Activated T-helper 17 cell treated with anti-CD3 and anti-CD28 coated beads, Interleukin-2, amount 50 U/mL, for 72 hours (primary cell): ENCODE measurements at places on chromosomes 3 and 15.

GRCh38 chr15:90845201-90845949 lies 23.0 kb upstream of the FURIN start:
- peak; percentile 98 for ATAC-seq

DNA sequence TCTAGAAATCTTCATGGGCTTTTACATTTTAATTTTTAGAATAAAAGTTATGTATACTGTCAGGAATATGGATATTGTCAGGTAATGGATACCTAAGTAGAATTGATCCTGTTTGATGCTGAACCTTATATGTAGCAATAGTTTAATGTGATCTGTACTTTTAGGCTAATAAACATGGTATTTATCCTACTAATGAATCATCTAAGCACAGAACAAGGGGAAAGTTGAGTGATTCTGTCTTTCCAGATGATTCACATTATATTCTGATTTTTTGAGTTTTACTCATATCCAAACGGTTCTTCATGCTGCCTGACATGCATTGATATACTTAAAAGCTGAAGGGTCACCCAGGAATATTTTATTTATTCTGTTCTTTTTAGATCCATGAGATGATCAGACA lies 34.5 kb downstream of the FANCI start:
- ATAC-seq: peak; percentile 78

DNA sequence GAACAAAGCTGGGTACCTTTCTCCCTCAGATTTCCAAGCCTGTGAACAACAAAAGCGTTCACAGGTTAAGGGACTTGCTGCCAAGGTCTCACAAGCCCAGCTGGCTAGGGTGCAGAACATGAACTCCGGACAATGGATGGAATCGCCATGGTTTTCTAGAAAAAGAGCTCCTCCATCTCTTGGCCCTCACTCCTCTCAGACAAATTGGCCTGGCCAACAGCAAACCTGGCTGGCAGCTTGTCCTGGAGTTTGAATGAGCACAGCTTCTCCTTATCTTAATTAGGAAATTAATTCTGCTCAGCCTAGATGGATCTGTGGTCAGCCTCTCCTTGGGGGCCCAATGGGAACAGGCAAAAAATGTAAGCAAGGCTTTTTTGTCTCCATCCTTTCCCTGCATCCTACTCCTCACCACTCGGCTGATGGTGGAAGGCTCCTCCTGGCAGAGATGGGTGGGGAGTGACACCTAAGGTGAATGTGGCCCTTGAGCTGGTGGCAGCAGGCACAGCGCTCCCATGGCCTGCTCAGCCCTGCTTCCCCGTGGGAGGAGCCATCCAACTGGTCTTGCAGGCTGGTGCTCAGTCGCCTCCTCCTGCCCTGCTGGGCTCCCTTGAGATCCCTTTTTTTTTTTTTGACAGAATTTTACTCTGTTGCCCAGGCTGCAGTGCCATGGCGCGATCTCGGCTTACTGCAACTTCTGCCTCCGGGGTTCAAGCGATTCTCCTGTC lies 5.8 kb downstream of the KLHL25 start:
- no peak for ATAC-seq

- ATAC-seq: no peak
These were observed 361.4 kb downstream of the CHL1 start for GRCh38 chr3:557972-558371.

- no peak for ATAC-seq
These were observed 125.2 kb upstream of the CCNL1 start for GRCh38 chr3:157285141-157285540.

DNA sequence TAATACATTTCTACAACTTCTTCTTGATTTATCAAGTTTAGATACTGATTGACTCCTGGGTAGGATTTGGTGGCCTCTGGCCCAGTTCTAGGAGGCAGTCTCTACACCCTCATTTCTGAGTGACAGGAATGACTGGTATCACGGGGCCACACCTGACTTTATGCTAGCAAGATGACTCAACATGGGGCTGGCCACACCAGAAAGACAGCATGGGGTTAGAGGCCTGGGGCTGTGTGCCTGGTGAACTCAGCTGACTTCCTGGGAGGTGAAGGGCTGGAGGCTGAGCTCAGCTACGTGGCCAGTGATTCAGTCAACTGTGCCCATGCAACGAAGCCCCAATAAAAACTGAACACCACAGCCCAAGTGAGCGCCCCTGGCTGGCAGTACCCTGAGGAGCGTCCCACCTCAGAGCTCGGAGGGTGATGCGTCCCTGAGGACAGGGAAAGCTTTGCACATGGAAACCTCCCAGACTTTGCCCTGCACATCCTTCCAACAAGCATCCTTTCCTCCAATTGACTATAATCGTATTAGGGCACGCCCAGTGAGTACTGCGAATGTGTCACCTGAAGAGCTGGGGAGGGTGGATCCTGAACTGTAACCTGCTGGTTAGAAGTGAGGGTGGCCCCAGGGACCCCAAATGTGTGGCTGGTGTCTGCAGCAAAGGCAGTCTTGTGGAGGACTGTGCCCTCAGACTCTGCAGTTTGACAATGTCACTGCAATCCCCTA lies 57.2 kb downstream of the NIPA2 start:
- ATAC-seq: peak; percentile 96

DNA sequence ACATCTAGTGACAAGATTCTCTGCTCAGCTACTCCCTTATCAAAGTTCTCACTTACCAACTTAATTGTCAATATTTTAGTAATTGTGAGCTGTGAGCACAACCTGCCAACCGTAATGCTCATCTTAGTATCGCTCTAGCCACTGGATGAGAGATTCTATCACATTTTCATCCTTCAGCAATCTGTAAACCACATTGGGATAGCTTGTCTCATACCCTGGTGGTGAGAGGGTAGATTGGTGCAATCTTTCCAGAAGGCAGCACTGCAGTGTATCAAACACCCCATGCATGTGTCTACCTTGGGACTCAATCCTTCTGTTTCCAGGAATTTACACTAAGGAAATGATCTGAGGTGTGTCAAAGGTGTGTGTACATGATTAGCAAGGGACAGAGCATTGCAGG lies 18.9 kb upstream of the ATP8B4 start:
- ATAC-seq: no peak

GRCh38 chr15:39770748-39771689 lies 11.6 kb downstream of the FSIP1 start:
- ATAC-seq: no peak

- ATAC-seq: no peak
These were observed 918.8 kb upstream of the CFAP20DC start for GRCh38 chr3:59968513-59969045.

DNA sequence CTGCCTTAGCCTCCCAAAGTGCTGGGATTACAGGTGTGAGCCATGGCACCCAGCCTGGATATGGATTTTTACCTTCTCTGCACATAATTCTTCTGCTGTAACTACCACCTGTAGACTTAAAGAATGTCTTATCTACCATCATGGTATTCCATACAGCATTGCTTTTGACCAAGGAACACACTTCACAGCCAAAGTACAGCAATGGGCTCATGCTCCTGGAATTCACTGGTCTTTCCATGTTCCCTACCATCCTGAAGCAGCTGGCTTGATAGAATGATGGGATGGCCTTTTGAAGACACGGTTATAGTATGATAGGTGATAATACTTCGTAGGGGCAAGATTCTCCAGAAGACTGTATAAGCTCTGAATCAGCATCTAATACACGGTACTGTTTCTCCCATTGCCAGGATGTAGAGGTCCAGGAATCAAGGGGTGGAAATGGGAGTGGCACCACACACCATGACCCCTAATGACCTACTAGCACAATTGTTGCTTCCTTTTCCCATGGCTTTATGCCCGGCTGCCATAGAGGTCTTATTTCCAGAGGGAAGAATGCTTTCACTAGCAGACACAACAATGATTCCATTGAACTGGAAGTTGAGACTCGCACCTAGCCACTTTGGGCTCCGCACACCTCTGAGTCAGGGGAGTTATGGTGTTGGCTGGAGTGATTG lies 60.9 kb upstream of the CDV3 start:
- ATAC-seq: no peak

GRCh38 chr3:152349392-152349791 lies 80.7 kb downstream of the MBNL1 start:
- no peak for ATAC-seq

DNA sequence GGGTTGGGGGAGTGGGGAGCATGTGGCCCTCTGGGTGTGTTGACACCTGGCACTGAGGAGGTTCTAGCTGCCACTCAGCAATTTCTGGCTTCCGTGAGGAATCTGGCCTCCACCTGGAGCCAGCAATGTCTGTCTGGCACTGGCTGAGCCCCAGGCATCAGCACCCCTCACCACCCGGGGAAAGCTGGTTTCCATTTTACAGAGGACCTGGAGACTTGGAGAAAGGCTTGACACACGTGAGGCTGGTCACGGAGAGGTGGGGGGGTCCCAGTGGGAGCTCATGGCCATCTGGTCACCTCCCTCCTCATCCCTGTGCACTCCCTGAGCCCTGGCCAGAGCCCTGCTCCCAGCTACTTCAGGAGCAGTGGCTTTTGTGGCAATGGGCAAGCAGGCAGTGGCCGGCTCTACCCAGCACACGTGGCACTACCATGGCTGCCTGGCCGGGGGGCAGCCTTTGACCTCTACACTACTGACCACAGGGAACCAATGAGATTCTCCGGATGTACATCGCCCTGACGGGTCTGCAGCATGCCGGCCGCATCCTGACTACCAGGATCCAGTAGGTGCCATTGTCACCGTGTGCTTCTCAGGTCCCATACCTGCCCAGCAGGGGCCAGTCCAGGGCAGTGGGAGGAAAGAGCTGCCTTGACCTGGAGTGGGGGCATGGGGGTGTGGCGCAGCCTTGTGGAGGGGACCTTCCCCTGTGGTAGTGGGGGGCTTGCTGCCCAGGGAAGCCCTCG lies 28.5 kb downstream of the ACAD9 start:
- ATAC-seq: no peak

DNA sequence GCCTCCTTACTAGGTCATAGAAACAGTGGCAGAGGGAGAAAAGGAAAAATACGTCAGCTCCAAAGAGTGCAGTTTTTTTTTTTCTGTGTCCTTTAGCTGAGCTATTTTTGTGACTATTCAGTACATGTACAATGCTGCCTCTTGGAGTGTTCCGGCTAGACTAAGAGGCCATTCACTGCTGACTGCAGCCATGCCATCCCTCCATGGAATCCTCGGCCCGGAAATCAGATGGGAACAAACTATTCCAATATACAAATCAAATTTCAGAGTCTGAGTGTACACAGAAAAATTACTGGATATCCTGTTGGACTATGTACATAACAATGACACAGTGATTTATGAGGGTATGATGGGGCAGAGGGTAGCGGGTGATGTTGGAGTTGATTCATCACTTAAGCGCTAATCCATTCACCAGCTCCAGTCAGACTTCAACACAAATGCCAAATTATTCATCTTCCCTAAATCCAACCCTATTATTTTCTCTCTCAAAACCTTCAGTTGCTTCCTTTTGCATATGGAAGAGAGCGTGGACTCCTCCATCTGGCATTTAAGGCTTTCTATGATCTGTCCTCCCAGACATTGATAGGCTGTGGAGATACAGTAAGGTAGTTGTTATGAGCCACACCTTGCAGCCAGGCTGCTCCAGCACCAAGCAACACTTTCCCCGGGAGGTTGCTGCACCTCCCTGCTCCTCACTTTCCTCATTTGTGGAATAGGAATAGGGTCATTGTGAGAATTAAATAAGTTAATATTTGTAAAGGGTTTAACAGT lies 109.1 kb downstream of the LPP start:
- no peak for ATAC-seq

- no peak for ATAC-seq
These were observed 424.1 kb downstream of the RSL24D1 start for GRCh38 chr15:54772663-54773062.

DNA sequence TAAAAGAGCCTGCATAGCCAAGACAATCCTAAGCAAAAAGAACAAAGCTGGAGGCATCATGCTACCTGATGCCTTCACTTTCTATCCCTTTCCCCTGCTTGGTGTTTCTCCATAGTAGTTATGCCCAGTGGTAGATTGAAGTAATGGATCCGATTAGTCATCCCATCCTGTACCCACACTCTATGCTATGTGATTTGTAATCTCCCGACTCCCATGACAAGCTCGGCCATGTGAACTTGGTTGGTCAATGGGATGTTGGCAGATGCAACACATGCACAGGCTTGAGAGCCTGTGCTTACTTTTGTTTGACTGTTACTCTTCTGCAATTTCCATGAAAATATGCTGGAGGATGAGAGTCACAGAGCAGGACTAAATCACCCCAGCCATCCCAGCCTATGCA lies 334.9 kb upstream of the DPH6 start:
- no peak for ATAC-seq

DNA sequence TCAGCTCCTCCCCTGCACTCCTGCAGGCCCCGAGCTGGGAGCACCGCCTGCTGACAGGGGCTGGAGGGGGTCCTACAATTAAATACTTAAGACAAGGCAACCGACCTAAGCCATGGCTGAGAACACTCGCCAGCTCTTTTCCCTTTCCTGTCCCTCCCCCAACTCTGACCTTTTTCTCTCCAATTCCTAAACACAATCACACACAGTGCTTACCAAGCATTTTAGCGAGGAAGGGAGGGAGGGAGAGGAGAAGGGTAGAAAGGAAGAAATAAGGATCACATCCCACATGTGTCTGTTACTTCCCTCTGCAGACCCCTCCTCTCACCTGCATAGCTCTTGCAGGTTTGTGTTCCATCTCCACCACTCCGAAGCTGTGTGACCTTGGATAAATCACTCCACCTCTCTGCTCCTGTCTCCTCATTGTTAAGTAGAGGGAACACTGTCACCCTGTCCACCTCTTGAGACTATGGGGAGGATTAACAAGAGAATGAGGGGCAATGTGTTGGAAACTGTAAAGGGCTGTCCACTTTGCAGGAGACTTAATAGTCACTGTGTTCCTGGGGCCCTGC lies 63.6 kb downstream of the CYP11A1 start:
- no peak for ATAC-seq
